ENCODE measurements at places on chromosomes 5 and 9.

DNA sequence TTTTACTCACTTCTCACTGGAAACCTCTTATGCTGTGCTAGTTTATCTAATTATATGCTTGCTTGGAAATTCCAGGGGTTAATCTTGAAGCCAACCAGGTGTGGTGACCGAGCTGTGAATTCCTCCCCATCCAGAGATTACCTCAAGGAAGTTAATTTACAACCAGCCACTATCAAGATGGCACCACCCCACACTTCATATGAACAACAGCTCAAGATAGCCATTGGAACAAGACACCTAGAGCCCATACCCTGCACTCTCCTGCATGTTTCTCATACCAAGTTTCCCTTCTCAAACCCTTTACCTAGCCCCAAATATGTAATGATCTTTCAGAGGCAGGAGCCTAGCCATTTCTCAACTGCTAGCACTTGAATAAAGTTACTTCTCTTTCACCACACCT, 2156.9 kb upstream of the C9orf72 start:
- no peak for DNase-seq

- DNase-seq, result no peak
Observed at GRCh38 chr5:153122403-153122802, 368.1 kb upstream of the GRIA1 start.

DNA sequence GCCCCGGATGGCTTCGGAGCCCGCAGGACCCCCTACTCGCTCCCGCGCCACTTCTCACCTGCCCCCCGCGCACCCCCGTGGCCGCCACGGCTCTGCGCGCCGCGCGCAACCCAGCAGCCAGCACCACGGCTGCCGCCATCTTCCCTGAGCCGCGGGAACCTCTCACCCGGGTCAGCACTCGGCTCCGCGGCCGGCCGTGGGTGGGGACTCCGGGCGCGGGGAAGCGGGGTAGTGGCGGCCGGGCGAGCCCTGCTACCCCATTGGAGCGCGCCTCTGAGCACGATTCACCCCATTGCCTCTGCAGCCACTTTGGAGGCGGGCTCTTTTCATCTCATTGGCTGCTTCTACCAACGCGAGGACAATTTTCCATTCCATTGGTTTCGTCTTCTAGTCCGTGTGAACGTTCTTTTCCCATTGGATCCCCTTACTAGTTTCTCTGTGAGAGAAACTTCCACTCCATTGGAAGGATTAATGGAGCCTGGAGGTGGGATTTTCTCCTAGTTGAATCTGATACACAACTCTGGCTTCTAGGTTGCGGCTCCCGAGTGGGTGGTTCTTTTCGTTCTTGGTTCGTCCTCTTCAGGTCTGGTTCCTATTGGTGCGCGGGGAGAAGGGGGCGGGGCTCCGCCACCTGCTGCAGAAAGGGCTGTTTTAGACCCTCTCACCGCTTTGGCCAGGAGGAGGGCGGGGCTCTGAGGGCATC, at the start of gene HINT2:
Gene HINT2, minus strand, starts transcription at position 202 of the 703 bp plus-strand sequence. Its CDS starts 63 bp downstream, at position 139.
- DNase-seq, result peak; percentile 96

GRCh38 chr9:126877418-126877817, 17.0 kb downstream of the ZBTB34 start:
- no peak for DNase-seq

DNA sequence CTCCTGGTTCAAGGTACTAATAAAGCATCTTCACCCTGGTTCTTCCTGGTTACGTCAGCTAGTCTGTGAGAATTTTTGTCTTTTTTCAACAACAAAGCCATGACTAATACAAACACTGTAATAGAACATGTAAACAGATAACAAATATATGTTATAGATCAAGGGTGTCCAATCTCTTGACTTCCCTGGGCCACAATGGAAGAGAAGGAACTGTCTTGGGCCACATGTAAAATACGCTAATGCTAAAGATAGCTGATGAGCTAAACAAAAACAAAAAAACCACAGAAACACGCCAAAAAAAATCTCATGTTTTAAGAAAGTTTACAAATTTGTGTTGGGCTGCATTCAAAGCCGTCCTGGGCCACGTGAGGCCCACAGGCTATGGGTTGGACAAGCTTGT, 124.5 kb upstream of the GNA14 start:
- no peak for DNase-seq

GRCh38 chr9:11457825-11458790, 845.3 kb upstream of the PTPRD start:
- DNase-seq, result no peak
